ENCODE measurements at places on chromosomes 12 and 14. TPM values are rescaled to one million over a fixed set of nuclear protein-coding genes. Genes with fewer than 3 reads are reported as not detected.

Gene BMAL2
- total RNA-seq = 137 TPM

Gene LRIG3
- 10.8 TPM for total RNA-seq

DNA sequence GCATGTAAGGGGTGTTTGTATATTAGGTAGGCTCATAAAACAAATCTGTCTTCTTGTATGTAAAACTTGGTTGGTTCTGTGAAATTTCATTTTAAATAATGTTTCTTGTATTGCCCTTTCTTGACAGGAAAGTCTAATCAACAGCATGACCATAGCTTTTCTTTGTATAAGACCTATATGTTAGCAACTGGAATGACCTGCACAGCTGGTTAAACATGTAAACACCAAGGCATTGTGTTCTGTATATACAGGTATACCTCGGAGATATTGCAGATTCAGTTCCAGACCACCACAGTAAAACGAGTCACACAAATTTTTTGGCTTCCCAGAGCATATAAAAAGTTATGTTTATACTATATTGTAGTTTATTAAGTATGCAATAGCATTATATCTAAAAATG is 183.6 kb downstream of the ERC1 start:
- DNase-seq = no peak

DNA sequence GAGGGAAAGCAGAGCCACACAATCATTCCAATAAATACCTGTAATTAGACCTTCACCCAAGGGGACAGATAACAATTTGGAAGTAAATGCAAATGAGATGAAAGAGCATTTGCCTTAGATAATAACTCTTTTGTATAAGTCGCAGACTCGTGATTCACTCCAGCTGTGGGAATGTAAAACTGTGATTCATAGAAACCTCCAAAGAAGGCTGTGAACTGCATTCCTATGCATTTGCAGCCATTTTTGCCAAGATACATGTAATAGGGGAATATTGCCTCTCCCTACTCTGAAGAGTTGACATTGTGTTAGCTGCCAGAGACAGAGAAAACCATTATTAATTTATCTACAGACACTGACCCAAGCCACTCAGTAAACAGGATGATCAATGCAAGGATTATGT is 181.9 kb upstream of the ARHGAP5 start:
- DNase-seq = peak; percentile 84

GRCh38 chr14:34103176-34103575 is 152.3 kb upstream of the EGLN3 start:
- no peak for DNase-seq

Measured in PC-3 (cell line).